Upper lobe of left lung (tissue), 6 donors: ENCODE measurements at places on chromosomes 3 and 15. TPM values are rescaled to one million over a fixed set of nuclear protein-coding genes. Genes with fewer than 3 reads are reported as not detected.

- peak overlapping the region; percentile 41 for H3K27ac ChIP-seq
- DNase-seq, result no peak
- no peaks in the 10 kb centered on the region for H3K36me3 ChIP-seq
- no peaks in the 10 kb centered on the region for H3K27me3 ChIP-seq
- H3K4me3 ChIP-seq, result no peak overlapping the region
These were observed 31.8 kb upstream of the RASA2 start for GRCh38 chr3:141454906-141455602.

PBRM1 gene
- total RNA-seq, result 75.5 TPM

ANKUB1 gene
- total RNA-seq, result 3.1 TPM

RETNLB gene
- total RNA-seq, result not detected

DNA sequence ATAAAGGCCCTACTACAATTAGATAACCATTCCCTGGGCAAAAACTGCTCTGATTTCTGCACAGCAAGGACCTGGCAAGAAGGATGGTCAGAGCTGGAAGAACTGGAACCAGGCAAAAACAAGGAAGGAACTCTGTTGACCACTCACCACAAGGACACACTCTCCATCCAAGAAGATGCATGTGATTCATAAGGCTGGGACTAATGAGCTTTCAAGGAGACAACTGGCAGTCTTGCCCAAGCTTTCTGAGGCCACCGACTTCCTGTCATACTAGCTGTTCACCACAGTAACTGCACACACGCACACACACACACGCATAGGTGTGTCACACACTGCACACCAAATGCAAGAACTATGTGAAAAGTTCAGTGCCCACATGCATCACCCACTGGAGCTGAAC is 256.6 kb downstream of the OCA2 start:
- no peak overlapping the region for H3K27ac ChIP-seq
- no peak for DNase-seq
- H3K27me3 ChIP-seq, result no peaks in the 10 kb centered on the region

DNA sequence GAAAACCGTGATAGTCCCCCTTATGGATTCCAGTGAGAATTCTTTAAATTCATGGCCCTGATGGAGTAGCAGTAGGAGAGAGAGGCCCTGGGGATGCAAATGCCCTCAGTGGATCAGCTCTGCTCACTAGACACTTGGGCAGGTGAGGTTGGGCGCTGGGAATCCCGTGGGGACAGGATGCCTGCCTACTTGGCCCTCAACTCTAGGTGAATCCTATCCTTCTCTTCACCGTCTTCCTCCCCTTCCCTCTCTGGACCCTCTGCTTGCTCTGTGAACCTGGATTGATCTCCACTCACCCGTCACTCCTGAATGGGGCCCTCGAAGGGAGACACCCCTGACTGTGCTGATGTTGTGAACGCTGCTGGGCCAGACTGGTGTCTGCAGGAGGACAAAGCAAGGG is 77.4 kb downstream of the SEC22A start:
- H3K4me1 ChIP-seq, result peaks cover 5% of the 10 kb centered on the region
- H3K27me3 ChIP-seq, result no peaks in the 10 kb centered on the region
- H3K27ac ChIP-seq, result no peak overlapping the region
- no peak overlapping the region for H3K4me3 ChIP-seq
- no peak for DNase-seq

ALDH1A2 gene
- 8.1 TPM for total RNA-seq
